Ascending aorta (tissue), 2 donors: ENCODE measurements at places on chromosomes 5 and 9. TPM values are rescaled to one million over a fixed set of nuclear protein-coding genes. Genes with fewer than 3 reads are reported as not detected.

- H3K27ac ChIP-seq = no peak overlapping the region
- no peaks in the 10 kb centered on the region for H3K27me3 ChIP-seq
- peaks cover 14% of the 10 kb centered on the region for H3K36me3 ChIP-seq
- no peaks in the 10 kb centered on the region for H3K4me1 ChIP-seq
- H3K4me3 ChIP-seq = no peak overlapping the region
Observed at GRCh38 chr9:116389541-116390302, 236.1 kb downstream of the PAPPA start.

MYMK gene
- not detected for total RNA-seq

- no peak overlapping the region for H3K27ac ChIP-seq
- H3K27me3 ChIP-seq = no peaks in the 10 kb centered on the region
- H3K4me3 ChIP-seq = peak overlapping the region; percentile 42
- H3K4me1 ChIP-seq = no peaks in the 10 kb centered on the region
- H3K36me3 ChIP-seq = no peaks in the 10 kb centered on the region
Observed at GRCh38 chr5:157690690-157691433, 19.5 kb downstream of the C5orf52 start.

DNA sequence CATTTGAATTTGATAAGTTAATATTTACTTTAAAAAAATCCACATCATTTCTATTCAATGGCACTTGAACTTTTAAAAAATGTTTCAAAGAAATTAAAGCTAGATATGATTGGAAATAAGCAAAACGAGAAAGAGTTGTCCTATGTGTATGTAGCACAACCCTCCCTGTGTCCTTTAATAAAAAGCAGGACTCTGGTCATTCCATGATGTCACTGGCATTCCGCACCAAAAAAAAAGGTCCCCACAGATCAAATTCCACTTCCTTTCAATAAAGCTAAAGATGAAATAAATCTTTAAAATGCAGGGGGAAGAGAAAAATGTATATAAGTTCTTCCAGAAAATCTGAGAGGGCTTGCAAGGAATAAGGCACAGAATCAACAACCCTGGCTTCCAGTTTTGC lies 103.8 kb downstream of the EFNA5 start:
- H3K4me3 ChIP-seq = no peak overlapping the region
- DNase-seq = no peak
- H3K36me3 ChIP-seq = no peaks in the 10 kb centered on the region
- peaks cover 25% of the 10 kb centered on the region for H3K4me1 ChIP-seq
- H3K27me3 ChIP-seq = no peaks in the 10 kb centered on the region

CTXN3 gene
- not detected for total RNA-seq
